Hepatocyte (in vitro differentiated cells): ENCODE measurements at places on chromosomes 2 and 18. TPM values are rescaled to one million over a fixed set of nuclear protein-coding genes. Genes with fewer than 3 reads are reported as not detected.

DNA sequence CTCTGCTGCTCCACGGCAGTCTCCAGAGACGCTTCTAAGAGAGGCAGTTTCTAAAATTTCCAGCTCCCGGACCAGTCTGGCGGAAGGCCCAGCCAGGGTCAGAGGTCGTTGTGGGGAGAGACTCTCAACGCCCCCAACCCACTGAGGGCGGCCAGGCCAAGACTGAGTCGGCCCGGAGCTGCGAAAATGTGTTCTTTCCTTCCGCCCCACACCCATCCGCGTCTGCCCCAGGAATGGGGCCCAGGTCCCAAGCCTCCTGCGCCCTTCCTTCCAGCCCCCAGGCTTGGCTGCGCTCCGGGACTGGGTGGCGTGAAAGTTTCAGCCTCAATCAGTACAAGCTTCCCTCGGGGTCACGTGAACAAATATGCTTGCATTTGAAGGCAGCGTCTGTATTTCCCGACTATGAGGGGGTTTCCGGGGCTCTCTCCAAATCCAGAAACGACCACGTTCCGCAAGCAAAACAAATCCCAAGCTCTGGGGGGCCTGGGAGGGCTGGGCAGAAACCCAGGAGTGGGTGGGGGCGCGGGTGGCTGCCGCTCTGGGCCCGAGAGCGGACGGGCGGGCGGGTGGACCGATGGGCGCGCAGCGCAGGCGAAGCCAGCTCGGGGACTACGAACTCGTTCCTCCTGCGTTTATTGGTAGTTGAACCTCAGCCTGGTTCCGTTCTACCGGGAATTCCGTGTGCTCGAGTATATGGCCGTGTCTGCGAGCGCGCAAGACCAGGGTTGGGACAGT is 3.3 kb downstream of the HOXD3 start:
- DNase-seq, result no peak

DNA sequence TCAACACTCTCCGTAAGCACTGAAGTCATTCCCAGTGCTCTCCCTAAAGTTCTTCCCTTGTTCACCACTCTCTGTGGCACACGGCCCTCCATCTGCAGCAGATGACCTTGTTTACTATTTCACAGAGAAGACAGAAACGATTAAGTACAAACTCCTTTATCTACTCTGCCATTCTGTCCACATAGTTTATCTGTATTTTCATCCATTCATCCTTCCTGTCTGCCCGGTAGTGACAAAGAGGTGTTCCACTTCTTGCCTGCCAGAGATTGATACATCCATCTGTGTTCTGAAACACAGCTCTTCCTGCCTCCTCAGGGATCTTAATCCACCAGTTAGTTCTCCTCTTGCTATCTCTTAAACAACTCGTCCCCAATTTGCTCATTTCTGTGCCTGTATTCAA is 77.9 kb upstream of the CD226 start:
- DNase-seq, result no peak

Gene RIT2
- polyA plus RNA-seq, result not detected in 2 replicates

Gene MRO
- polyA plus RNA-seq, result 1.2 and 1.3 TPM in 2 replicates

Gene GKN1
- 0.25 and 0.79 TPM in 2 replicates for polyA plus RNA-seq

Gene SNTG2
- not detected in 2 replicates for polyA plus RNA-seq

DNA sequence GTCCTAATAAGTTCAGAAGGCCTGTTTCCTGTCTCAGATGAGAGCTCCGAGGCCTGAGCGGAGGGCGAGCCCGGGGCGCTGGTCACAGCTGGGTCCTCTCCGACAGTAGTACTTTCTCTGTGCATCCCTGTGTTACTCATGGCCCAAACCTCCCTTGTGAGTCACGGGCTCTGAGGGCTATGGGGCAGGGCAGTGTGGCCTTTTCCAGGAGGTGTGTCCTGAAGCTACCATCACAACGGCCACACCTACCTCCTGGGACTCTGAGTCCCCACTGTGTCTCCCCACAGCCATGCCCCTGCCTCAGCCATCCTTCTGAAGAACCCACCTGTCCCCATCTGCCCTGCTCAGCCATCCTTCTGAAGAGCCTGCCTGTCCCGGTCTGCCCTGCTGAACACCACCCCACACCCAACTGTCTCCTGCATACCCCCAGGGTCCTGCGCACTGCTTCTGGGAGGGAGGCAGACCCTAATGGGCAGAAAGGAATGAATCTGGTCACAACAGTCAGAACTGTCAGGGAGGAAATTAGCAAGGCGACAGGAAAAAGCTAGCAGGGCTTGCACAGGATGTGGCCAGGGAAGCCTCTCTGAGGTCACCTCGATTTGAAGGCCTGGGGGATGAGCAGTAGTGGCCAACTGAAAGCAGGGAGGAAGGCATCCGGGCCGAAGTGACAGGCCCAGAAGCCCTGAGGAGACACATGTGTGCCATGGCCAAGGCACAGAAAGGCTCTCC is 145.4 kb upstream of the RIOK3 start:
- DNase-seq, result no peak

Gene KIF1A
- 16.1 and 19.9 TPM in 2 replicates for polyA plus RNA-seq

GRCh38 chr18:54020156-54020745 is 204.2 kb downstream of the MBD2 start:
- no peak for DNase-seq

Gene ATOH8
- polyA plus RNA-seq, result 1.3 and 2.1 TPM in 2 replicates

GRCh38 chr2:45918463-45919159 is 267.1 kb downstream of the PRKCE start:
- DNase-seq, result no peak

DNA sequence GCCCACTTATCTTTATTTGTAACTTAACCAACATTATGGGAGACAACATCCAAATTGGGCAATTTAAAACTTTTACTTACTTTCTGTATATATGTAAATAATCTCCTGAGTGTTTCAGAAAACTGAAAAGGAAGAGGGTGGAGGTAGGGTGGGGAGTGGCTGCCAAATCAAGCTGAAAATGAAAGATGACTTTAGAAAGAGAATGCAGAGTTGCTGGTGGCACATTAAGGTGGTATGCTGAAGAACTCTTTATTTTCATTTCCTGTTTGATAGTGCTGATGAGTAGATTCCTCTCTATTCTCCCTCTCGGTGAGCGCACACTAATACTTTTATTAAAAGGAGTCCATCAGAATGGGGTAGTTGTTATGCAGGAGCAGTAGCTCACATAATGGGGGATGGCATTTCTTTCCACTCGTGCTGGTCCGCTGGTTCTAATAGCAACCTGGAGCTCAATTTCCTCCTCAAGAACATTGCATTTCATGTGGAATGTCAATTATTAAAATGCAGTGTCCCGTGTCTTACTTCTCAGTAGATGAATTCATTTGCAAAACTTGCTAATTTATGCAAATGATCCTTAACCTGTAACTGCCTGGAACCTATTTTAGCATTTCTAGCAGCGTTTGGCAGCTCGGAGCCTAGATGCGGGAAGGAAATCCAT is 466.9 kb upstream of the HNRNPA3 start:
- DNase-seq, result no peak

Gene CKAP2L
- 5.0 and 7.2 TPM in 2 replicates for polyA plus RNA-seq

- peak; percentile 76 for DNase-seq
These were observed 92.3 kb upstream of the SMAD2 start for GRCh38 chr18:48022531-48023329.
